ENCODE measurements at places on chromosomes 1 and 21. TPM values are rescaled to one million over a fixed set of nuclear protein-coding genes. Genes with fewer than 3 reads are reported as not detected.

Gene FLG
- total RNA-seq: 0.03 TPM

Gene IRF6
- total RNA-seq: 1.8 TPM

Gene TIAM1
- total RNA-seq: not detected

Gene CALML6
- 0.65 TPM for total RNA-seq

DNA sequence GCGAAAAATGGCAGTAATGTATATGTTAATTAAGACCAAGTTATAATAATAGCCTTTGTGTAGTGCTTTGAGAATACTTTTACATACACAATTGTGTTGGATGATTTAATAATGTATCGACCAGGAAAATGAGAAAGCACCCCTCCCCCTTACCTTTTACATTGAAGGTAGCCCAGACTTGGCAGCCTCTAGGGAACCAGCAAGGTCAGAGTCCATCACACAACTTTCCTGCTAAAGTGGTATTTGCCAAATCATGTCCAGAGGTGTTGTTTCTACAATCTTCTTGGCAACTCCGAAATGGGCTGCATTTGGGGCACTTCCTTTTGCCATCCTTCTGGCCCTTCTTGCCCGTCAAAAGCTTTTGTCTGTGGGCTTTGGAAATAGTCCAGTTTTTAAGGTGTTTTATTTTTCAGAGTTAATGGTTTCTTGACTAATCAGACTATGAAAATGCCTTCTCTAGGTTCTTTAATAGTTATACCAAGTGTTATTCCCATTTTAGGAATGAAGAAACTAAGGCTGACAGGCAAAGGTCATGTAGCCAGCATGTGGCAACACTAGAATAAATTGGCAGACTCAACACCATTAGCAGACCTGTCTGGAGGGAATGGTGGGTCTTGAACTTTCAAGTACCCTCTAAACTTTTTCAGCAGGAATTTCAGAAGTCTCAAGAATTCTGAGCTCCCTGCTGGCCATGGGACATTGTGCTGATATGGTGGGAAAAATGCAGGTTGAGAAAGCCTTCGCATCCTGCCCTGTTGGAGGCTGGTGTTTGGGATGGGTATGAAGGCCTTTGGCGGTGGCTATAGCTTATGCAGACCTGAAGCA is 6.8 kb downstream of the ATP1A1 start:
- peaks cover 77% of the 10 kb centered on the region for H3K4me1 ChIP-seq
- no peak for DNase-seq
- H3K27me3 ChIP-seq: no peaks in the 10 kb centered on the region
- no peaks in the 10 kb centered on the region for H3K36me3 ChIP-seq
- H3K27ac ChIP-seq: peak overlapping the region; percentile 89
- H3K4me3 ChIP-seq: peak overlapping the region; percentile 31

GRCh38 chr21:32916522-32917099 is 109.1 kb upstream of the OLIG2 start:
- no peak overlapping the region for H3K4me3 ChIP-seq
- peaks cover 28% of the 10 kb centered on the region for H3K27me3 ChIP-seq
- no peak for DNase-seq
- H3K27ac ChIP-seq: no peak overlapping the region
- no peaks in the 10 kb centered on the region for H3K4me1 ChIP-seq

- H3K4me3 ChIP-seq: no peak overlapping the region
- H3K27ac ChIP-seq: no peak overlapping the region
- H3K27me3 ChIP-seq: peaks cover 39% of the 10 kb centered on the region
- no peak for DNase-seq
- no peaks in the 10 kb centered on the region for H3K36me3 ChIP-seq
- H3K4me1 ChIP-seq: no peaks in the 10 kb centered on the region
Measured at GRCh38 chr1:223649222-223649621, 16.3 kb downstream of the CAPN8 start.

GRCh38 chr1:226063224-226063976 is 884 bp downstream of the H3-3A start:
- peak overlapping the region; percentile 98 for H3K4me3 ChIP-seq
- peak; percentile 26 for DNase-seq
- peak overlapping the region; percentile 98 for H3K27ac ChIP-seq

GRCh38 chr1:223048026-223048425 is 95.0 kb downstream of the TLR5 start:
- no peak overlapping the region for H3K4me3 ChIP-seq
- H3K36me3 ChIP-seq: peaks cover 10% of the 10 kb centered on the region
- no peaks in the 10 kb centered on the region for H3K4me1 ChIP-seq
- peaks cover 38% of the 10 kb centered on the region for H3K27me3 ChIP-seq

- no peaks in the 10 kb centered on the region for H3K36me3 ChIP-seq
- DNase-seq: peak; percentile 46
- no peak overlapping the region for H3K4me3 ChIP-seq
- no peak overlapping the region for H3K27ac ChIP-seq
Measured at GRCh38 chr1:30706528-30706927, 16.9 kb downstream of the MATN1 start.

GRCh38 chr1:66439031-66439740 is 94.8 kb upstream of the SGIP1 start:
- peaks cover 65% of the 10 kb centered on the region for H3K4me1 ChIP-seq
- DNase-seq: peak; percentile 45
- peak overlapping the region; percentile 79 for H3K4me3 ChIP-seq
- peak overlapping the region; percentile 91 for H3K27ac ChIP-seq
- H3K36me3 ChIP-seq: no peaks in the 10 kb centered on the region

DNA sequence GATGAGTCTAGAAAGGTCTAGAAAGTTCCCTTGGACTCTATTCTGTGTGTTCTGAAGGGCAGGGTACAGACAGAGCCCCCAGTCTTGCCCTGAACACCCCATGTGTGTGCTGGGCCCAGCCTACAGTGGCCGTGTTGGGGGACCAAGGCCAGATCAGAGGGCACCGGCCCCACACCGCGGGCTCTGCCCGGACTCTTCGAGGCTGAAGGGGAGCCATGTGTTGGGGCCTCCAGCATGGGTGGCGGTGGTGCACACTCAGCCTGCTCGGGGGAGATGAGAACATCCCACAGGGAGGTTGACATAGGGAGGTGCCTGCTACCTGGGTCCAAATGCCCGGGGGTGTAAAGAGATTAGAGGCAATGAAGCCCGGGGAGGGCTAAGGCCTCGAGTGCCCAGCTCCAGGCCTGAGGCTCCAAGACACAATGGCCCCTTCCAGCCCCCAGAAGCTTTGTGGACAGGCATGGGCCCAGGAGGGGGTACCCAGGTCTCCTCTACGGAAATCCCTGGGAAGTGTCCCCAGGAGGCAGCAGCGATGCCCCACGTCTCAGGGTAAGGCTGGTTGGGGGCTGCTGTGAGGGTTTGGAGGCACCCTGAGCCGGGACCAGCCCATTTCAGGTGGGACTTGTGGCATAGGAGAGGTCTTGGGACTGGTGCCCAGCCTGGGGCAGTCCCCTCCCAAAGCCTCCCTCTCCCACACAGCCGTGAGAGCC is 12.1 kb downstream of the ARHGEF16 start:
- no peaks in the 10 kb centered on the region for H3K36me3 ChIP-seq
- no peak for DNase-seq
- no peak overlapping the region for H3K4me3 ChIP-seq
- H3K27ac ChIP-seq: no peak overlapping the region
- H3K27me3 ChIP-seq: peaks cover 12% of the 10 kb centered on the region

DNA sequence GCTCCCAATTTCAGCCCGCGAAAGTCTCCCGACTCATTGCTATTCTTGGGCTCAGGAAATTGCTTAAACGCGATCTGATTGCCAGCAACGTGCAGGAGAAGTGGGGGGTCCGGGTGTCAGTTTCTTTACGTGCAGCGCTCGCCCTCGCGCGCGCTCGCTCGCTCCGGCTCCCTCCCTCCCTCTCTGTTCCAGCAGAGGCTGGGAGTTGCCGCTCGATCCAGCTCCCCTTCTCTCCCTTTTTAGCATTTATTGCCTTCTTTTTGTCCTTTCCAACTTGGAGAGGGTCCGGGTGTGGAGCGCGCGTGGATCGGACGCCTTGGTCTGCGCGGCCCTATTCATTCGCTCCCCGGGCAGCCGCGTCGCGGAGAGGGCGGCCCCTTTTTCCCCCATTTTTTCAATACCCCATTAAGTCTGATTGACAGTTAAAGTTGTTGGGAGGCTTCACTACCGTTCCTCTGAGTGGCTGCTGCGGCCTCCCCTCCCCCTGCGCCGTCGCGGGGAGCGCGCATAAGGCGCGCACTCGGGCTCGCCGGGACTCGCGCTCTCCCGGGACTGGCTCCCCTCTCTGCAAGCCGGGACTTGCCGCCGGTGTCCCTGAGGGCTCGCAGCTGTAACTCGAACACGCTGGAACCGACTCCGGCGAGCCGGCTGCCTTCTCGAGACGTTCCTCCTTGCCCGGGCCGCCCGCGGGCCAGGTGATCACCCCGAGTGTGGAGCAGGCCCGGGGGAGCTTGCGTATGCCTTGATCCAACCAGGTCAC is at the start of gene DHRS3:
TSS of gene DHRS3 (minus strand) at position 310 of the 760 bp plus-strand sequence. CDS start 862 bp downstream, outside the sequence.
- peaks cover 59% of the 10 kb centered on the region for H3K4me1 ChIP-seq
- H3K4me3 ChIP-seq: peak within 1 kb of the TSS; percentile 93
- peak; percentile 32 for DNase-seq
- H3K36me3 ChIP-seq: no peaks in the 10 kb centered on the region
- H3K27me3 ChIP-seq: peaks cover 10% of the 10 kb centered on the region

- H3K36me3 ChIP-seq: no peaks in the 10 kb centered on the region
- H3K4me3 ChIP-seq: no peak overlapping the region
- H3K27ac ChIP-seq: peak overlapping the region; percentile 55
- no peak for DNase-seq
- H3K4me1 ChIP-seq: peaks cover 40% of the 10 kb centered on the region
- no peaks in the 10 kb centered on the region for H3K27me3 ChIP-seq
Measured at GRCh38 chr1:109492779-109493178, 1.1 kb upstream of the CYB561D1 start.

Measured in HFFc6 (cell line).